Hematopoietic multipotent progenitor cell treated with erythropoietin and hydrocortisone succinate and interleukin-3 and kit ligand, for 6 days (in vitro differentiated cells): ENCODE measurements at places on chromosomes 4 and X.
A peak's percentile ranks its signal among the peaks of the same experiment; 100 is the strongest.

- no peak for DNase-seq
These were observed 81.2 kb downstream of the KLF8 start for GRCh38 chrX:56313308-56313707.

- DNase-seq: no peak
These were observed 242.2 kb downstream of the FMR1NB start for GRCh38 chrX:148223361-148223760.

GRCh38 chrX:129318375-129318774 lies 204.9 kb downstream of the SMARCA1 start:
- peak; percentile 34 for DNase-seq

DNA sequence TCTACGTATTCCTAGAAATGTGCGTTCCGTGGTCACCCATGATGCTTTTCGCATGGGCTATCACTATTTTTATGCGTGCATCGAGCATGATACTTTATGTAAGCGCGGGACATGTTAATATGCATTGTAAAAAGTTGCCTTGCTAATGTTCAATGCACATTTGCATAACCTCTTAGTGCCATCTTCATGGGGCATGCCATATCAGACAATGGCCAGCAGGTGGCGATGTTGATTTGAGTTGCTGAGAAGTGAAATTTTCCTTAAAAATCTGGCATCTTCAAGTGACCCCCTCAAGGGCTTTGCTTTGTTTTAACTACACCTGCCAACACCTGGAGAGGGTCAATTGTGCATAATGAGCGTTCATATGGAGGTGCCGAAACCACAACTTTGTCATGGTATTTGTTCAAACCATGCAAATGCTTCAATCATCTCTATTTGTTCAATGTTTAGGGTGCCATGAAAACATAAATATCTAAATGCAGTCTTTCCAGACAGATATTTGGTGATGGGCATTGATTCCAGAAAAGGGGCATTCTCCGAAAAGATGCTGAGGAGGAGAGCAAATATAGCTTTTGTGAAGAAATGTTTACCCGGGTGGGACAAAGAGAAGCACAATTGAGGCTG lies 833.9 kb upstream of the PRKX start:
- peak; percentile 57 for DNase-seq
